ENCODE measurements at places on chromosomes 16 and 17. TPM values are rescaled to one million over a fixed set of nuclear protein-coding genes. Genes with fewer than 3 reads are reported as not detected.

LRRC37A gene
- total RNA-seq = 0.90 TPM

TNRC6A gene
- 23.5 TPM for total RNA-seq

CEP20 gene
- 20.1 TPM for total RNA-seq

SYT17 gene
- 0.22 TPM for total RNA-seq

CACNA1G gene
- total RNA-seq = 4.3 TPM

CLDN6 gene
- not detected for total RNA-seq

HAP1 gene
- not detected for total RNA-seq

PLCD3 gene
- 156 TPM for total RNA-seq

PLK1 gene
- total RNA-seq = 0.71 TPM

KCTD19 gene
- 0.08 TPM for total RNA-seq

NLRP1 gene
- 16.5 TPM for total RNA-seq

HIC1 gene
- 18.0 TPM for total RNA-seq

GPR139 gene
- total RNA-seq = not detected

CCL4L2 gene
- total RNA-seq = not detected

Data from right atrium auricular region (tissue), 2 donors.